ENCODE measurements at places on chromosomes 13 and 19.

- peak; percentile 34 for DNase-seq
Observed at GRCh38 chr19:10420444-10421239, at the start of gene PDE4A. Gene PDE4A, plus strand, starts transcription at chr19:10420538. Its CDS starts 227 bp downstream, at chr19:10420765.

GRCh38 chr13:62799931-62800436 lies 1384.3 kb upstream of the PCDH20 start:
- peak; percentile 40 for DNase-seq

DNA sequence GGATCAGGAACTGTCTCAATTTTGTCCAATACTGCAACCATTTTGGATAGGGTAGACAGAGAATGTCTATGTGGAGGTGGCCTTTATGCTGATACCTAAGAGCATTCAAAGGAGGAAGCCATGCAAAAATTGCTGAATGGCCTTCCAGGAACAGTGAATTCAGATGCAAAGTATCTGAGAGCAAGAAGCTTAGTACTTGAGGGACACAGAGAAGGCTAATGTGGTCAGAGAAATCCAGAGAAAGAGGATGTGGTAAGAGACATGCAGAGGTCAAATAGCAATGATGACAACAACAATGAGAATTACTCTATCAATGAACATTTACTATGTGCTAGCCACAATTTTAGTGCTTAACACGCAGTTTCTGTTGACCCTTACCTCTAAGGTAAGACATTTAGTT lies 785.6 kb upstream of the KLHL1 start:
- no peak for DNase-seq

DNA sequence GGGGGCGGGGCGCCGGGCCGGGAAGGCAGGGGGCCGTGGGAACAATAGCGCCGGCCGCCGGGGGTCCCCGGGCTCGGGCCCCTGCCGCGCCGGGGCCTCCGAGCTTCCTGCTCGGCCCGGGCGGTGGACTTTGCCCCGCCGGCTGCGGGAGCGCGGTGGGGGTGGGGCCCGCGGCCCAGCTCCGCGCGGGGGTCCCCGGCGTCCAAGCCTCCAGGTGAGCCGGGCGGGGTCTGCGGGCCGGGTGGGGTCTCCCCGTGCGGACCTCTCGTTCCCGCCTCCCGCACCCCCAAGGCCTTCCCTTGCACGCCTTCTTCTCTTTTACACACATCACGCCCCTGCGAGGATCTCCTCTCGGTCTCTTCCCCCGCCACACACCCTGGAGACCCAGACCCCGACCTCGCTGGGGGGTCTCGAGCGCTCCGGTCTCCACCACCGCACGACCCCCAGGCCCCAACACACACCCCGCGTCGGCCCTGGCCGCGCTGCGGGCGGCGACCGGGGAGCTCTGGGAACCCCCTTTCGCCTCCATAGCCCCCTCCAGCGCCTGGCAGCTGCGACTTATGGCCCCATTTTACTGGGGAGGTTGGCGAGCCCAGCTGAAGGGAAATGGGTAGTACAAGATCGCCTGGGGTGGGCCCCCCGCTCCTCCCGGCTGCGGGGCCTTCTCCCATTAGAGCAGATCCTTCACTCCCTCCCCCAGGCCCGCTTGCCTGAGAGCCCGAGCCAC lies 711 bp downstream of the CAMSAP3 start:
- no peak for DNase-seq

- DNase-seq, result no peak
Observed at GRCh38 chr13:111346101-111346680, 25.7 kb downstream of the TEX29 start.

GRCh38 chr13:111434578-111435159 lies 114.2 kb downstream of the TEX29 start:
- no peak for DNase-seq

GRCh38 chr13:33645591-33646554 lies 172.1 kb upstream of the RFC3 start:
- no peak for DNase-seq

- no peak for DNase-seq
Observed at GRCh38 chr19:18350490-18350889, 10.1 kb downstream of the PGPEP1 start.

DNA sequence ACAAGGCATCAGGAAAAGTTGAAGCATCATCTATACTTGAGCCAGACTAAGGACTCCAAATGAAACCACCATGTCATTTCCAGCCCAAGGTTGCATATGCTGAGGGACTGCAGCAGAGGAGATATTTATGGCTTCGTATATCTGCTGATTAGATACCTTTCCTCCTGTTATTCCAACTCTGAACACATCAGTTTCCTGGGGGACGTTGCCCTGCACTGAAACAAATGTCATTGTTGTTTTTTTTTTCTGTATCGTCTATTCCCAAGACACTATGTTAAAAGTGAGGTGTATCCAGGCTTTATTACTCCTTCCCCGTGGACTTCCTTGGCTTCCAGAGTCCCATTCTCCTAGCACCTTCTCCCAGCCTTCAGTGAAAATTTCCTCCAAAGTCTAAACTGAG lies at the start of gene OR7A17:
OR7A17 (minus strand) TSS at position 101 of the 400 bp plus-strand sequence. CDS start 4,777 bp downstream, outside the sequence.
- no peak for DNase-seq

GRCh38 chr13:42355491-42356183 lies 83.7 kb downstream of the AKAP11 start:
- no peak for DNase-seq

GRCh38 chr13:106151056-106151699 lies 384.3 kb downstream of the EFNB2 start:
- no peak for DNase-seq

DNA sequence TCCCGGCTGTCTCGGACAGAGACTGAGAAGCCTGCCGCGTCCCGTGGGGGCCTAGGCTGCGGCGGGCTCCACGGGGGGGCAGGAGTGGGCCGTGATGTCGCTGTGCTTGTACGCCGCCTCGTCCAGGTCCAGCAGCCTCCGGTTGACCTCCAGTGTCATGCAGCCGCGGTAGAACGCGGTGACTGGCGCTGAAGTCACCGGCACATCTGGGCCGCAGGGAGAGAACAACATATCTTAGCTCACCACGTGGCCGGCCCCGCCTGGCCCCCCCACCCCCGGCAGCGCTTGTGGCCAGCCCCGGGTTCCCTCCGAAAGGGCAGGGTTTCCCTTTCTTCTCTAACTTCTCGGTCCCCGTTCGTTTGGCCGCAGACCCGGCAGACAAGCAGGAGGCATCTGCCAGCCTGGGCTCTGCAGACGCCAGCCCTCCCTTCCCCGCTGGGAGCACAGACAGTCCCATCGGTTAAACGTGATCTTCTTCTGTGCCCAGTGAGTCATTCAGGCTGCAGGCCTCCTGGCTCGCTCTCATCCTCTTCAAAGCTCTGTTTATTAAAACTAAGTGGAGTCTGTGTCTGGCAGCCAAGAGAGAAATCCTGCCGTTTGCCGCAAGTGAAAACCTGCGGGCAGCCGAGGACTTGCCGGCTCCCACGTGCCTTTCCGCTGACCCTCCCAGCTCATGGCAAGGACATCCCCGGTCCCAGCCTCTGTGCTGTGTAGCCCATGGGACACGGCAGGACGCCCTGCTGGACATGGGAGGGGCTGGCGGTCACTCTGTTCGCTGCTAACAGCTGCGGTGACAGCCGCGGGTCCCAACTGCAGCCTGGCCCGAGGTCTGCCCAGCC lies 42.8 kb downstream of the GAS6 start:
- peak; percentile 87 for DNase-seq

GRCh38 chr19:17164639-17165038 lies 50.5 kb upstream of the USE1 start:
- no peak for DNase-seq

- DNase-seq, result peak; percentile 88
Observed at GRCh38 chr13:80338781-80339562, 2.0 kb downstream of the SPRY2 start.

DNA sequence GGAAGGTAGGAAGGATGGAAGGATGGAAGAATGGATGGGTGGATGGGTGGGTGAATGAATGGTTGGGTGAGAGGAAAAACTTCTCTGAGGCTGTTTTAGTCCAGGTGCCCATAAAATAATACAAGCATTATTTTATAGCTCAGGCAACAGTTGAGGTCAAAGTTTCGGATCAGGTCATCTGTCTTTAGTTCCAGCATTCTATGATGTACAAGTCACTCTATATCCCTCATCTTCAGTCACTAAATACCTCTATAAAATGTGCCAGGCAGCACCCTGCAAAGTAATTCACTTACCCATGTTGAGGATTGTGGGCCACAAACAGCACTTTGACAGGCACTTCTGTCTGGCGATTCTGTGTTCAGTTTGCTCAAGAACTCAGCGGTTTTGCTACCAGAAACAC lies 66.0 kb downstream of the EPSTI1 start:
- no peak for DNase-seq

GRCh38 chr19:51372649-51373504 lies at the start of gene NKG7:
Gene NKG7, minus strand, starts transcription at chr19:51372654. Its CDS starts 119 bp downstream, at chr19:51372535.
- DNase-seq, result no peak

DNA sequence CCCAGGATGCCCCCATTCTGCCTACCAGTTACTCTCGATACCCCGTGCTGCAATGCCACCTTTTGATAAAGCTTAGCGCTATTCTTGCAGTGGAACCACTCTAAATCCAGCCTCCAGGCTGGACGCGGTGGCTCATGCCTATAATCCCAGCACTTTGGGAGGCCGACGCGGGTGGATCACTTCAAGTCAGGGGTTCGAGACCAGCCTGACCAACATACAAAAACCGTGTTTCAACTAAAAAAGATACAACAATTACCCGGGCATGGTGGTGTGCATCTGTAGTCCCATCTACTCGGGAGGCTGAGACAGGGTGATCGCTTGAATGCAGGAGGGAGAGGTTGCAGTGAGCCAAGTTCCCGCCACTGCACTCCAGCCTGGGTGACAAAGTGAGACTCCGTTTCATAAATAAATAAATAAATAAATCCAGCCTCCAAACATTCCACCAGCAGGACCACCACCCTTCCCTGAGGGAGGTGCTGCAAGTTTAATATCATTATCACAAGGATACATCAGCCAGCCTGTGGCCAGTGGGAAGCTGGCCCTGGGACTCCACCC lies 27.7 kb downstream of the CYP2B6 start:
- DNase-seq, result no peak

DNA sequence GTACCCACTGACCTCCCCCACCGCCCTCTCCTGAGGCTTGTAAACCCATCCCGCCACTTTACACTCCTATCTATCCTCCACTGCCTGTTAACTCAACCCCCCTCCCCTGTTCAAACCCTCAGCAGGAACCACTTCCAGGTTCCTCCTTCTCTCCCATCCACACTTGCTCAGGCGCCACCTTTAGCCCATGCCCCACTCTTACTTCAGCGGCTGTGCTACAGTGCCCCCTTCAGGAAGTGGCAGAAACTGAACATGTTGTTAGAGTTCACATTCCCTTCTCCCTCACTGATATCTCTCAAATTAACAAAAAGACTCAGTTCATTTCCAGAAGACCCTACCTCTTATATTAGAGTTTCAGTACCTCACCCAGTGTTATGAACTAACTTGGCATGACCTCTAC lies 49.4 kb downstream of the ZNF91 start:
- DNase-seq, result no peak

- DNase-seq, result no peak
Observed at GRCh38 chr13:28336193-28336657, 158.7 kb downstream of the FLT1 start.

DNA sequence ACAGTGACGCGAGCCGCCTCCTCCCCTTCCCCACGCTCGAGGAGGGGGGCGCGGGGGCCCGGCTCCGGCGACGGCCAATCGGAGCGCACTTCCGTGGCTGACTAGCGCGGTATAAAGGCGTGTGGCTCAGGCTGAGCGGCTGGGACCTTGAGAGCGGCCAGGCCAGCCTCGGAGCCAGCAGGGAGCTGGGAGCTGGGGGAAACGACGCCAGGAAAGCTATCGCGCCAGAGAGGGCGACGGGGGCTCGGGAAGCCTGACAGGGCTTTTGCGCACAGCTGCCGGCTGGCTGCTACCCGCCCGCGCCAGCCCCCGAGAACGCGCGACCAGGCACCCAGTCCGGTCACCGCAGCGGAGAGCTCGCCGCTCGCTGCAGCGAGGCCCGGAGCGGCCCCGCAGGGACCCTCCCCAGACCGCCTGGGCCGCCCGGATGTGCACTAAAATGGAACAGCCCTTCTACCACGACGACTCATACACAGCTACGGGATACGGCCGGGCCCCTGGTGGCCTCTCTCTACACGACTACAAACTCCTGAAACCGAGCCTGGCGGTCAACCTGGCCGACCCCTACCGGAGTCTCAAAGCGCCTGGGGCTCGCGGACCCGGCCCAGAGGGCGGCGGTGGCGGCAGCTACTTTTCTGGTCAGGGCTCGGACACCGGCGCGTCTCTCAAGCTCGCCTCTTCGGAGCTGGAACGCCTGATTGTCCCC lies at the start of gene JUNB:
JUNB (plus strand) TSS at position 142 of the 706 bp plus-strand sequence; CDS start at position 428, 286 bp downstream.
- peak; percentile 99 for DNase-seq

- no peak for DNase-seq
Observed at GRCh38 chr13:112244061-112244460, 132.1 kb upstream of the SPACA7 start.

GRCh38 chr13:110433014-110433413 lies 125.9 kb downstream of the COL4A2 start:
- DNase-seq, result peak; percentile 68

GRCh38 chr13:50651922-50652321 lies 191.6 kb downstream of the DLEU7 start:
- no peak for DNase-seq

GRCh38 chr19:56170261-56170660 lies 5.5 kb upstream of the GALP start:
- DNase-seq, result no peak

- DNase-seq, result peak; percentile 84
Observed at GRCh38 chr19:45323671-45324081, 1.0 kb upstream of the CKM start.

DNA sequence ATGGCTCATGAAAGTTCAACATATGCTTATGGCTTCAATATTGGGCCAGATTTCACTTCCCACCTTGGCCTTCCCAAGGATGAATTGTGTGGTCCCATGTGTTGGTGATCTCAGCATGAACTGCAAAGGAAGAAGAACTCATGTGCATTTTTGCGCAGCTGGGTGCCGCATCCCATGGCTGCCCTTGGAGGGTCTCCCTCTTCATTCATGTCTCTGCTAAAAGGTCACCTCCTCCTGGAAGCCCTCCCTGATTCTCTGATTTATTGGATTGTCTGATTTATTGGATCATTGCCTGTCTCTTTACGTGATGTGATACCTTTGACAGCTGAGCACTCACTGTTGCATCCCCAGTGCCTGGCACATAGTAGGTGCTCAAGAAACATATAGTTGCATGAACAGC lies 1.7 kb upstream of the CYP4F8 start:
- DNase-seq, result no peak

- DNase-seq, result no peak
Observed at GRCh38 chr13:42396501-42396900, 124.5 kb downstream of the AKAP11 start.

DNA sequence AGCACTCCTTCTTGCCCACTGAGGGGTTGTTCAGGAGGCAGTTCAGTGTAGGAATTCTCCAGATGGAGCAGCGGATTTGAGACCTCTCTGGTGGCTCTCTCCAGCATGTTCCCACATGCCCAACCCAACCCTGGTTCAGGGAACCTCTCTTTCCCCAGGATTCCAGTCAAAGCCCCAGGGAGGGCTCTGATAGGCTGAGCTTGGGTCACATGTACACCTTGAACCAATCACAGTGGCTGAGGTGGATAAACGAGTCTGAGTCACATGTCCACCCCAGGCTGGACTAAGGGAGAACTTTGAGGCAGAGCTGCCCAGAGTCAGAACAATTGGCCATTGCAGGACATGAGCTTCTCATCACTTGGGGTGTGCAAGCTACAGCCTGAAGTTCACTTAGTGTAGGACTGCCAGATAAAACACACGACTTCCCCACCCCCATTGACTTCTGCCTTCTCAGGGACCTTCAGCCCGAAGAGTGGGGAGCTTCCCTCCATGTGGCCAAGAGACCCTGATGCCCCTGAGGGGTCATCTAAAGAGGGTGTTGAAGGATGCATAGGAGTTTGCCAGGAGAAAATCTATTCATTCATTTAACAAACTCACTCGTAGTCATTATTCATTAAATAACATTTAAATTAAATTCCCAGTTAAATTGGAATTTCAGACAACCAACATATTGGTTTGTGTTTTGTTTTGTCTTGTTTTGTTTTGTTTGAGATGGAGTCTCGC lies 4.0 kb upstream of the MAST3 start:
- no peak for DNase-seq
